ENCODE measurements at places on chromosomes 2 and 18.

DNA sequence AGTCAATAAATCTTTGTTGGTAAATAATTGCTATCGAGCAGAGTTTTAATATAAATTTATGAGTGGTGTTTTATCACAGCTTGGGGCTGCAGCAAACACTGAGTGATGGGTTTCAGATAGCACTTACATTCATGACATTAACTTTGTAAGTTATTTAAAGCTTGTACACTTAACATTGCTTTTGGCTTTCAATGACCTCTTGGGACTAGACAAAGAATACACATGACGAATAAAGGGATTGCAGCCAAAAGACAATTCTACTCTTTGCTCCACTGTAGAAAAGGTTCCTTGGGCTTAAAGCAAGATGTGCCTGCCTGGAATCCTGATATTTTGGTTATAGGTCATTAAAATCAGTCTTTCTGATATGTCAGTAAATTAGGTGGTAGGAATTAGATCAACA lies 299.5 kb downstream of the GBX2 start:
- DNase-seq = no peak

- DNase-seq = no peak
These were observed 101.3 kb downstream of the NCK2 start for GRCh38 chr2:105845976-105846375.

DNA sequence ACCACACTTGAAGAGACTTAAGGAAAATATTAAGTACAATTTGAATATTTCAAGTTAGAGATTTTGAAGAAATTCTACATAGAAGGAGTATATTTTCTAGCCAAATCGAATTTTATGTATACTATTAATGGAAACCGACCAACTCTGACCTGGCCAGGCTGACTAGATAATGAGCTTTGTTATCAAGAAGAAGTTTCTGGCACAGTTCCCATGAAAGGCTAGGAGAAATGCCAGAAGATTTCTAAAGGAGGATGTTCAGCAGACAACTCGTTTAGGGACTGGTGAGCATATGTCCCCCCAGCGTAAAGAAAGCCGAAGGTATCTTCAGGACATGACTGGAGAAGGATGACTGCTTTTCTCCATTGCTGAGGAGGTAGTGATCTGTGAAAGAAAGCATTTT lies 127.3 kb downstream of the DIS3L2 start:
- DNase-seq = no peak

GRCh38 chr18:35303610-35304009 lies 13.6 kb upstream of the ZSCAN30 start:
- DNase-seq = no peak

GRCh38 chr18:58004317-58004716 lies 39.7 kb upstream of the NEDD4L start:
- DNase-seq = no peak

DNA sequence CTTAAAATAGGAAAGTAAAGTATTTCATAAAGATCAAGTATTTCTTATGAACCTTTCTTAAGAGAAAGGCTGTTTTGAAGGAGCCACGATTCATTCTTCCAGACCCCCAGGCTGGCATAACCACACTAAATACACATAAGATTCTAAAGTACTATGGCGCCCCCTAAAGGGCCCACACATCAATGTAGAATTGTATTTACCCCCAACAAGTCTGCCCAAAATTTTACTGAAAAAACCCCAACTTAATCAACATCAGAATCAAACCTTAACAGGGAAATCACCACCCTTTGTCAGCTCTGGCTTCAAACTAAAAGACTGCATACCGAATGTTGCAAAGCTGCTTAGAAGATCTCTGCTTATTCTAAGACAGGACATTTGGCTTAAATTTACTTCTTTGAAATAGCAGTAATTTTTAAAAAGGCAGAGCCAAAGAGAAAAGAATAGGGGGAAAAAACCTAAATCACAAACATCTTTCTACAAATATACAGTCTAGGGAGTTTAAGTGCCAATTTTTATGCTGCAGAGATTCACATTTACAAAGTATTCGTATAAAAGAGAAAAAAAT lies 20.4 kb upstream of the BCL2 start:
- no peak for DNase-seq

- no peak for DNase-seq
These were observed 32.8 kb downstream of the LPIN2 start for GRCh38 chr18:2979871-2980790.

Measured in stimulated activated CD4-positive, alpha-beta T cell treated with anti-CD3 and anti-CD28 coated beads, Interleukin-15, amount 100 ng/mL, for 1 hour (primary cell).